ENCODE measurements at places on chromosomes 1 and 21.

DNA sequence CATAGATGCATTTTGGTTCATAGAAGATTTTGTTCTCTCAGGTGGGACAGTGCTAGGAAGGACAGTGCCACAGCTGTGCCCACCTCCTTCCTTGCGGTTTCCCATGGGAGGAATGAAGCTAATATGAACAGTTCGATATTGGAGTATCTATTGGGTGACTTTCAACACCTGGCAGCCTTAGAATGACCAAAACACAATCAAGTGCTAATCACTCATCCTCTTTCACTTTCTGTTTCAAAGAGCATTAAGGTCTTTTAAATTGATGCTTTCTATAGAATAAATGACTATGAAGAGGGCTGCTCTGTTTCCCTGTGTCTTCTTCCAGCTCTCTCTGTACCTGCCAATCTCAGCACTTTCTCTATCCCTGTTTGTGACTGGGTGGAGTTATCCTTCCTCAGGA lies 784.0 kb downstream of the MRPL39 start:
- DNase-seq = no peak

- no peak for DNase-seq
Observed at GRCh38 chr1:100234432-100234831, 15.2 kb downstream of the DBT start.

DNA sequence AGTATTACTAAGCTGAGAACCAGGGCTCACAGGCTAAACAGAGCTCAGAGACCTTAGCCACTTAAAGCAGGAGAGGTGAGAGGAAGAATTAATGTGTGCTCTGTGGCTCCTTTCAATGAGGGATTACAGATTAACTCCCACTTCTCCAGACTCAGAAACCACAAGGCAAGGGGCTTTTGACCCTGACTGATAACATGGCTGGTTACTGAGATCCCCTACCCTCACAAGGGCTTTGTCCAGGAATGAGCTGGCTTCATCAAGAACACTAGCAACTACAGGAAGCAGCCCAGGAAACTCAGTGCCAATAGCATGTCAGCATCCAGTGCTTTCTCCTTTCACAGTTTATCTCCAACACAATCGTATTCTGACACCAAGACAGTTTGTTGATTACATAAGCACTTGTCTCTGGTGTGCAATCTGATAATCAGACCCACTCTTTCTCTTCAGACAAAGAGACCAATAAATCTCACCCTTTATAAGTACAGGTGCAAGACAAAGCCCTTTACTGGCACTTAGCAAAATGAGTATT lies 38.8 kb downstream of the ERI3 start:
- DNase-seq = no peak

GRCh38 chr1:81760477-81761097 lies 40.1 kb upstream of the ADGRL2 start:
- DNase-seq = no peak

DNA sequence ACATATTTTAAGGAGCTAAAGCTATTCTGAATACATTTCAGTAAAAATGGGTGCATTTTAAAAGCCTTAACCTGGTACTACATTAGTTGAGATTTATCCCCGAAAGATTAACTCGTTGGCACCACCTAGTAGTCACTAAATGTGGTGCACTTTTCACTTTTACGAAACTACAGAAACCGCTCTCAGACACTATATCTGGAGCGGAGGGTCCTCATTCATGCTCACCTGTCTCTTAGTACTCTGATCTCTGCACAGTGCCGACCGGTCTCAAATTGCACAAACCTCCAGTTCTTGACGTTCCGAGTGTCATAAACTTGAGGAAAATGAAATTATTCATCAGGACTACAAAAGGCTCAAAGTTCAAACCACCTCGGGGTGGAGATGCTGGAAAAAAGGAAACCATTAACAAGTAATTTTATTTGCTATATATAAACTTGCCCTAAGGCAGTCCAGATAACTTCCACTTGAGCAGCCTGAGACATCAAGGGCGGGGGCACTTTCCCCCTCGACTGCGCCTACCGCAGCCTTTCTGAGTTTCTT lies 722 bp downstream of the LZIC start:
- DNase-seq = no peak

- no peak for DNase-seq
Observed at GRCh38 chr1:115564201-115564600, 77.6 kb upstream of the VANGL1 start.

- DNase-seq = no peak
Observed at GRCh38 chr21:28938726-28939125, 54.0 kb downstream of the LTN1 start.

DNA sequence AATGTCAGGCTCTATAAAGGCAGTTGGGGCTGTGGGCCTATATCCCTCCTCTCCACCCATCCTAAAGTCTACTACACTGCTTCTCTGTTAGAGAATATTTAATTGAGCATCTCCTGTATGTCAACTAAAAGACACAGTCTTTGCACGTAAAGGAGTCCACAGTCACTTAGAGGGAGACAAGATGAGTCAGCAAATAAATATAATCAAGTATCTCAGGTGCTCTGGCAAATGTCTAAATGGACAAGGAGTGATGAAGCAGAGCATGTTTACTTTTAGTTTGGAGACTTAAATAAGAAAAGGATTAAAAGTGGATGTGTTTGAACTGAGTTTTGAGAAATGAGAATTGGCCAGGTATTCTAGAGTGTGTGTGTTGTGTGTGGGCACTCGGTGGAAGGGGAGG lies 41.8 kb upstream of the RAP1A start:
- no peak for DNase-seq

- DNase-seq = peak; percentile 67
Observed at GRCh38 chr1:32247983-32248889, 1.2 kb downstream of the FAM167B start.

GRCh38 chr21:39644062-39644560 lies 31.4 kb downstream of the B3GALT5 start:
- DNase-seq = no peak

- no peak for DNase-seq
Observed at GRCh38 chr1:151047925-151048644, 534 bp downstream of the C1orf56 start.

DNA sequence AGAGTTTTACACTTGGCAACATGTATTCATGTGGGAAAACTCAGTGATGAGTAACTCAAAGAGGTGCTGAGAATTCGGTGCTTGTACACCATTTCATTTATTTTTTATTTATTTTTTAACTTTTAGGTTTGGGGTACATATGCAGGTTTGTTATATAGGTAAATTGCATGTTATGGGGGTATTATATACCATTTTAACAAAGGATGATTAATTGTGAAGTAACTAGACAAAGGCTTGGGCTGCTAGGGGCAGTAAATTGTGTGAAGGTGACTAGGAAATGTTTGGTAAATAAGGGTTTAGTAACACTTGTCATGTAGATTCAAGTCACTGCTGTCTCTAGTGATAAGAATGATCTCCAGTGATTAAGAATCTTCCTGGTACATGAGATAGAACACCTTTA lies 139.0 kb downstream of the MAST2 start:
- no peak for DNase-seq

DNA sequence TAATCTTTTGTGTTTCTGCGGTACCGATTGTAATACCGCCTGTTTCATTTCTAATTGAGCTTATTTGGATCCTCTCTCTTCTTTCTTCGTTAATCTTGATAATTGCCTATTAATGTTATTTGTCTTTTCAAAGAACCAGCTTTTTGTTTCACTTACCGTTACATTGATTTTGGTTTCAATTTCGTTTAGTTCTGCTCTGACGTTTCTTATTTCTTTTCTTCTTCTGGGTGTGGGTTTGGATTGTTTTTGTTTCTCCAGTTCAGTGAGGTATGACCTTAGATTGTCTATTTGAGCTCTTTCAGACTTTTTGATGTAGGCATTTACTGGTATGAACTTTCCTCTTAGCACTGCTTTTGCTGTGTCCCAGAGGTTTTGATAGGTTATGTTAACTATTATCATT lies 9.4 kb downstream of the OR2M2 start:
- no peak for DNase-seq

- DNase-seq = no peak
Observed at GRCh38 chr1:62111084-62111483, 83.6 kb upstream of the L1TD1 start.

- DNase-seq = no peak
Observed at GRCh38 chr1:54649921-54650320, 8.3 kb downstream of the MROH7 start.

- DNase-seq = no peak
Observed at GRCh38 chr1:49190138-49190537, 413.4 kb upstream of the BEND5 start.

Measured in stimulated activated CD8-positive, alpha-beta memory T cell treated with anti-CD3 and anti-CD28 coated beads, Interleukin-7, amount 100 ng/mL, for 24 hours (primary cell).